Hepatocyte (in vitro differentiated cells): ENCODE measurements at places on chromosomes 11 and 22. TPM values are rescaled to one million over a fixed set of nuclear protein-coding genes. Genes with fewer than 3 reads are reported as not detected.
A peak's percentile ranks its signal among the peaks of the same experiment; 100 is the strongest.

DNA sequence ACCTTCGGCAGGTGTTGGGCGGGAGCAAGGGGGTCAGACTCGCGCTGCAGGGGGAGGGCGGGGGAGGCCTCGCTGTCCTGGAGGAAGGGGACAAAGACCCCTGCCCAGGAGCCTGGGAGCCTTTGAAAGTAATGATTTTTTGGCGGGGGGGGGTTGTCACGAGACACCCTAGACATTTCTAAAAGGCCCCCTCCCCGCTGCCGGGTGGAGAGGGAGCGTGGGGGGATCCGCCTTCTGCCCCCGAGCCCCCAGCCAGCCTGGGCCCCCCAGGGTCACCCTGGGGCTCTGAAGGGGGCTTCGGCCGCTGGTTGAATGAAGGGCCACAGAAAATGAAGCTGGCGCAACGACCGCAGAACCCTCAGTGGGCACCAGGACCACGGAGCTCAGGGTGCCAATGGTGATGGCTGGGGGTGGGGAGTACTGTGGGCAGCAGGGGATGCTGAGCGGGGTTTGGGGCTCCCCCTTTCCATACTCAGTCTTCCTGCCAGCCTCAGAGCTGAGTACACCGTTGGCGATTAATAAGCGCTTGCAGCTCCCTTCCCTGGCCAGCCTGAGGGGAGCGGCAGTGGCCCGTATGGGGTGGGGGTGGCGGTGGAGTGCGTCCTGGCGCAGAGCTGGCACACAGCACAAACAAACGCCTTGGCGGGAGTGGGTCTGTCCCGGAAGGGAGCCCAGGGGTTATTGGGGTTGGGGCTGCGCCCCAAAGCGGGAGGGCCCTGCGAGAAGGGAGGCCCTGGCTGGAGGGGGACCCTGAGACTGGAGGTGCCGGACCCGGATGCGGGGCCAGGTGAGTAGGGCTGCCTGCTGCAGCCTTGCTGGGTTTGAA, 1.2 kb upstream of the DUSP8 start:
- peaks cover 20% of the 10 kb centered on the region for H3K27me3 ChIP-seq
- H3K27ac ChIP-seq: peak overlapping the region; percentile 85
- no peak for DNase-seq
- H3K4me3 ChIP-seq: peak overlapping the region; percentile 92

DNA sequence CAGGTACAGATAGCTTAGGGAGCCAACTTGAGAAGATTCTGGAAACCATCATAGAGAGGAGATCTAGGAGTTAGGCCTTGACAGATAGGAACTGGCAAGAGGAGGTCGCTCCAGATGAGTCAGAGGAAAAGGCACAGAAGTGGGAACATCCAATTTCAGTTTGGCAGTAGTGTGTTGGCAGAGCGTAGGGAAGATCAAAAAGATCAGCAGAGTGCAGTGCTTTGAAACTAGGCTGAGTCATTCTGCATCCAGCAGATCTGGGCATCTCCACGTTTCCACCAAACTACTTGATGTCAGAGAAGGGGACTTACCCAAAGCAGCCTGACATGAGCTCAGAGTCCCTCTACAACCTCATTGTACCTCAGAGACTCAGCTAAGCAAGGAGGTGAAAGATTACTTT, 58.5 kb downstream of the GAB4 start:
- H3K27me3 ChIP-seq: no peaks in the 10 kb centered on the region
- H3K27ac ChIP-seq: no peak overlapping the region
- H3K36me3 ChIP-seq: no peaks in the 10 kb centered on the region
- no peaks in the 10 kb centered on the region for H3K4me1 ChIP-seq
- no peak for DNase-seq

DNA sequence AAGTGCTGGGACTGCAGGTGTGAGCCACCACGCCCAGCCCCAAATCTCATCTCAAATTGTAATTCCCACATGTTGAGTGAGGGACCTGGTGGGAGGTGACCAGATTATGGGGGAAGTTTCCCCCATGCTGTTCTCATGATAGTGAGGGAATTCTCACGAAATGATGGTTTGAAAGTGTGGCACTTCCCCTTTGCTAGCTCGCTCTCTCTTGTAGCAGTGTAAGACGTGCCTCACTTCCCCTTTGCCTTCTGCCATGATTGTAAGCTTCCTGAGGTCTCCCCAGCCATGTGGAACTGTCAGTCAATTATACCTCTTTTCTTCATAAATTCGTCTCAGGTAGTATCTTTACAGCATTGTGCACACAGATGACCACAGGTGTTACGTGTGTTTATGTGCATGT, 357.8 kb downstream of the CADM1 start:
- H3K27ac ChIP-seq: no peak overlapping the region
- no peak for DNase-seq
- H3K27me3 ChIP-seq: no peaks in the 10 kb centered on the region
- H3K36me3 ChIP-seq: no peaks in the 10 kb centered on the region
- H3K4me1 ChIP-seq: no peaks in the 10 kb centered on the region
- H3K4me3 ChIP-seq: no peak overlapping the region

GRCh38 chr11:1218788-1219445, 3.9 kb upstream of the MUC5B start:
- no peak overlapping the region for H3K27ac ChIP-seq
- no peak for DNase-seq
- no peak overlapping the region for H3K4me3 ChIP-seq
- H3K4me1 ChIP-seq: no peaks in the 10 kb centered on the region
- no peaks in the 10 kb centered on the region for H3K36me3 ChIP-seq

GRCh38 chr11:47775240-47775869, 8.2 kb upstream of the FNBP4 start:
- H3K27me3 ChIP-seq: no peaks in the 10 kb centered on the region
- H3K4me3 ChIP-seq: no peak overlapping the region
- no peak for DNase-seq

The SUN2 gene
- polyA plus RNA-seq: 55.9 and 70.8 TPM in 2 replicates

The ISX gene
- polyA plus RNA-seq: 17.7 and 20.6 TPM in 2 replicates

The PSMC3 gene
- polyA plus RNA-seq: 142 and 159 TPM in 2 replicates

DNA sequence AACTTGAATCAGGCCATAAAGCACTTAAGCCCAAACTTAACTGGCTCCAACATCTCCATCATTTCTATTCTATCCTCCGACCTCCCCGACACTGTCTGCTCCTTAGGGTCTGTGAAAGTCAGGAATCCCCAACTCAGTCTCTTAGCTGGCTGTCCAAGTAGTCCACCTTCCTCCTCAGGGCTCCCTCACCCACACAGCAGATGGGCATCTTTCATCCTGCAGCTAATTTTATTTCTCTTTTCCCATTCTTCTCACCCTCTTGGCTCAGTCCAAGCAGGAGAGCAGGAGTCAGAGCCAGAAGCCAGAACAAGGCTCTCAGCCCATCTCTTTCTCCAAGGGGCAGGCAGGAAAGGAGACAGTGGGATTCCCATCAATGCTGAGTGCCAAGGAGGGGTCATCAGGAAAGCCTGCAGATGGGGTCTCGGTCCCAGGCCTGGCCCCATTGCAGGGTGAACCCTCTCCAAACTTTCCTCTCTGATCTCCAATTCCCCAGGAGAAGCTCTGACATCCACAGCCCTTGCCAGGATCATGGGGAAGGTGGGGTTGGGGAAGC, 40.4 kb upstream of the JAM3 start:
- DNase-seq: no peak
- no peak overlapping the region for H3K27ac ChIP-seq

The CRYBB2 gene
- not detected in 2 replicates for polyA plus RNA-seq

DNA sequence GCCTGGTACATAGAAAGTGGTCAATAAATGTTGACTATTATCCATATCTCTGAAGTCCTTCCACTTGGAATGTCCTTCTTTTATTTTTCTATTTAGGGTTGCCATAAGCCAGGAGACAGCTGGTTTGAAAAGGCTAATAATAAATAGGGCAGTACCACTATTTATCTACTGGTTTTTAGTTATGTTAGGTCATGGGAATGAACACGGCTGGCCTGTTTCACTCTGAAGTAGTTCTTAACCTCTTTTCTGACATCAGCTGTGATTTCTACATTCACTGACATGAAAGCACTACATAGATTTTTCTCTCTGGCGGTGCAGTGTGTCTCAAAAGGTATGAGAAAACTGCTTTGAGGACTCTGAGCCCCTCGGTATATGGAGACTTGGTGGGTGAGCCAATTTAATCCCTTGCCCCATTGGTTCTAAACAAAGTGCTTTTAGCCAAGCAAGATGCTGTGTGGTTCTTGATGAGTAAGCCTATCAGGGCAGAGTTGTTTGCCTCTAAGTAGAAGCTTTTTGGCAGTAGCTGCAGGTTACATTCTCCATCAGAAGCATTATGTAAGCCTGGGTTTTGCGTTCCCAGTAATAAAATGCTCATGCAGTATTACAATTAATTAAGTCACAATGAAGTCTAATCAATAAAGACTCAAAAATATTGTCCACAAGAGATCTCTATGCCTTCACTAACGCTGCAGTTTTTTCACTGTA, 48.7 kb upstream of the APOA1 start:
- H3K27me3 ChIP-seq: no peaks in the 10 kb centered on the region

GRCh38 chr11:126328938-126329643, 25.2 kb downstream of the DCPS start:
- H3K27me3 ChIP-seq: no peaks in the 10 kb centered on the region
- no peaks in the 10 kb centered on the region for H3K36me3 ChIP-seq
- H3K4me3 ChIP-seq: no peak overlapping the region
- H3K27ac ChIP-seq: no peak overlapping the region
- no peak for DNase-seq
- H3K4me1 ChIP-seq: peaks cover 4% of the 10 kb centered on the region

GRCh38 chr11:61372659-61373420, 10.7 kb downstream of the TMEM138 start:
- no peaks in the 10 kb centered on the region for H3K36me3 ChIP-seq
- H3K4me3 ChIP-seq: no peak overlapping the region
- no peak for DNase-seq
- no peaks in the 10 kb centered on the region for H3K27me3 ChIP-seq
- H3K4me1 ChIP-seq: no peaks in the 10 kb centered on the region
- no peak overlapping the region for H3K27ac ChIP-seq

- DNase-seq: no peak
- peaks cover 15% of the 10 kb centered on the region for H3K27me3 ChIP-seq
- no peaks in the 10 kb centered on the region for H3K36me3 ChIP-seq
These were observed 454.1 kb upstream of the CADM1 start for GRCh38 chr11:115958089-115959000.

DNA sequence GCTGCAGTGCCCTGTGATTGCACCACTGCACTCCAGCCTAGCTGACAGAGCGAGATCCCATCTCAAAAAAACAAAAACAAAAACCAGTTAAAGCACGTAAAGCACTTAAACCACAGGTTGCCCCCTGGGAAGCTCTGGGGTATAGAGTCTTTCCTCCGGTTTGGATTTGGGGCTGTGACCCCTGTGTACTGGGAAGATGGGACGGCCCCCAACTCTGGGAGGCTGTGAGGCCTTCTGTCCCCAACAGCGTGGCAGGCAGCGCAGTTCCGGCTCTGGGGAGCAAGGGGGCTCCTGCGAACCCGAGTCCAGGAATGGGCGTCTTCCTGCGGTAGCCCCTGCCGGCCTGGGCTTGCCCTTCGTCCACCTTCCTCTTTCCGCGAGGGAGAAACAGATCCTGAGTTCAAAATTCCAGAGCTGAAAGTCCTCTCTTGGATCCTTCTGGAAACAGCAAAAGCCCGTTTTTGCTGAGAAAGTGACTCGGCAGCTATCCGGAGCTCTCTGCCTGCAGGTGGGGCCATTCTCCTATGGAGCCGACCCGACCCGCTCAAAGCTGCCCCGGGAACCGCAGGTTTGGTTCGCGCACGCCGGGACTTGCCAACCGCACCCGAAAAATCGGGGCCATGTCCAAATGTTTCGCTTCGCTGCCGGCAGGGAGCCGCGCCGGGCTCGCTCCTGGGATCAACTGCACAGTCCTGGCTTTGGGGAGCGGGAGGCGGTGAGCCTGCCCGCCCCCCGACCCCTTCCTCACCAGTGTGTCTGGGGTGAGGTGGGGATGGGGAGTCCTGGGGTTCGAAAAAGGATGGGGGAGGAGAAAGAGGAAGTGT, 36.3 kb upstream of the POLA2 start:
- no peak overlapping the region for H3K4me3 ChIP-seq
- peak overlapping the region; percentile 65 for H3K27ac ChIP-seq
- peaks cover 16% of the 10 kb centered on the region for H3K4me1 ChIP-seq
- H3K36me3 ChIP-seq: no peaks in the 10 kb centered on the region
- no peaks in the 10 kb centered on the region for H3K27me3 ChIP-seq
- DNase-seq: peak; percentile 78

The CRYAB gene
- 64.8 and 123 TPM in 2 replicates for polyA plus RNA-seq

The MB gene
- 0.64 and 0.75 TPM in 2 replicates for polyA plus RNA-seq

The RPS3 gene
- polyA plus RNA-seq: 1,042 and 1,094 TPM in 2 replicates

DNA sequence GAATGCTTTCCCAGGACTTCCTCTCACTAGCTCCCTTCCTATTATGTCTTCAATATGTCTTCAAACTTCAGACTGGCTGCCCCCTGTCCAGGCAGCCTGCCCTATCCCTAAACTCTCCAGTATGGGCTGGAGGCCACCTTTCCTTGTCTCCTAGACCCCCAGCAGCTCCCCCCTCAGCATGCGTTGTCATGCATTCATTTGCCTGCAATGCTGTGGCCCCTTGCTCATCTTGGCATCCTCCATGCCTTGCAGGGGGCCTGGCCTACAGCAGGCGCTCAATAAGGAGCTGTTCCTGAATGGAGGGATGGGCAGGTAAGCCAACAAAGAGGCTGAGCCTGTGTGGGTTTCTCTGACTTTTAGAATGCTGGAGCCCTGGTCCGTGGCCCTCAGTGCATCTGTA, 16.4 kb upstream of the ARAP1 start:
- peaks cover 53% of the 10 kb centered on the region for H3K4me1 ChIP-seq
- DNase-seq: no peak
- no peaks in the 10 kb centered on the region for H3K36me3 ChIP-seq
- no peak overlapping the region for H3K27ac ChIP-seq

The SPON1 gene
- polyA plus RNA-seq: 34.5 and 47.8 TPM in 2 replicates

- H3K27ac ChIP-seq: peak overlapping the region; percentile 36
- peaks cover 47% of the 10 kb centered on the region for H3K4me1 ChIP-seq
- no peak for DNase-seq
These were observed 2.3 kb upstream of the ST3GAL4 start for GRCh38 chr11:126352934-126353801.

DNA sequence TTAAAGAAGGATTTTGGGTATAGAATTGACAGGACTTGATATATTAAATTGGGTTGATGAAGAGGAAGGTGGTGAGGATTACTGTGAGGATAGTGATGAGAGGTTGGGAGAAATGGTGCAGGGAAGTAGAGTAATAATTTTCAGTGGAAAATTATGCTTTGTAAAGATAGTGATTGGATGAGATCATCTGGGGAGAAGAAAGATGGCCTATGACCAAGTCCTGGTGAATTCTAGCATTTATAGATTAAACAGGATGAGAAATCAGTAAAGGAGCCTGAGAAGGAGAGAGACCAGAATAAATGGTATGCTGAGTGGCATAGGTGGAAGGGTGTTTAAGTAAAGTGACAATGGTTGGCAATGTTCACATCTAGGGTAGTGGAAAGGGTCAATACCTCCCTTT, 15.0 kb downstream of the IPO7 start:
- H3K27me3 ChIP-seq: no peaks in the 10 kb centered on the region
- no peak overlapping the region for H3K27ac ChIP-seq
- H3K4me3 ChIP-seq: no peak overlapping the region
- no peak for DNase-seq
- no peaks in the 10 kb centered on the region for H3K4me1 ChIP-seq

- H3K36me3 ChIP-seq: no peaks in the 10 kb centered on the region
- no peak overlapping the region for H3K4me3 ChIP-seq
- H3K27me3 ChIP-seq: no peaks in the 10 kb centered on the region
- no peak overlapping the region for H3K27ac ChIP-seq
These were observed 494.5 kb downstream of the BRD1 start for GRCh38 chr22:49333206-49333605.

The FGF4 gene
- not detected in 2 replicates for polyA plus RNA-seq

- H3K36me3 ChIP-seq: no peaks in the 10 kb centered on the region
- H3K27me3 ChIP-seq: peaks cover 19% of the 10 kb centered on the region
- H3K4me1 ChIP-seq: no peaks in the 10 kb centered on the region
- H3K4me3 ChIP-seq: no peak overlapping the region
These were observed 144.2 kb upstream of the SYT13 start for GRCh38 chr11:45430361-45430760.

GRCh38 chr11:72773291-72773690, 20.6 kb downstream of the STARD10 start:
- DNase-seq: peak; percentile 82
- H3K4me3 ChIP-seq: no peak overlapping the region
- no peaks in the 10 kb centered on the region for H3K36me3 ChIP-seq
- H3K27me3 ChIP-seq: no peaks in the 10 kb centered on the region
- H3K4me1 ChIP-seq: peaks cover 74% of the 10 kb centered on the region
